Activated CD4-positive, alpha-beta memory T cell treated with anti-CD3 and anti-CD28 coated beads, Interleukin-2, amount 10 ng/mL, durations not matched to agents 7 days and 5 days (primary cell): ENCODE measurements at places on chromosomes 11 and 22.

DNA sequence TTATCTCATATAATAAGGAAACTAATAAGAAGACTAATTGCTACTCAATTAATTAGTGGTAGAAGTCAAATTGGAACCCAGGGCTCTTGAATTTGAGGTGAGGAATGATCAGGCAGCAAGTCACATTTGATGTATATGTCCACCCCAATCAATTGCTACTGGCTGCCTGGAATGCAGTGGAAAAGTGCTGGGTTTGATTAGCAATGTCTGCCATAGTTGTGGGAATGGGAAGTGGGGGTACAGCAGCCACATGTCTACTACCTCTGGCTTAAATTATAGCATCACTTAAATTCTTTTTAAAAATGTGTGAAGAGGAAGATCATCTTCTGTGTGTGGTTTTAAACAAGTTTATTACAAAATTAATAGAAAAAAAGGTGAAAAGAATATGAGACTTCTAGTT, 50.8 kb upstream of the NAV2 start:
- no peak for DNase-seq

DNA sequence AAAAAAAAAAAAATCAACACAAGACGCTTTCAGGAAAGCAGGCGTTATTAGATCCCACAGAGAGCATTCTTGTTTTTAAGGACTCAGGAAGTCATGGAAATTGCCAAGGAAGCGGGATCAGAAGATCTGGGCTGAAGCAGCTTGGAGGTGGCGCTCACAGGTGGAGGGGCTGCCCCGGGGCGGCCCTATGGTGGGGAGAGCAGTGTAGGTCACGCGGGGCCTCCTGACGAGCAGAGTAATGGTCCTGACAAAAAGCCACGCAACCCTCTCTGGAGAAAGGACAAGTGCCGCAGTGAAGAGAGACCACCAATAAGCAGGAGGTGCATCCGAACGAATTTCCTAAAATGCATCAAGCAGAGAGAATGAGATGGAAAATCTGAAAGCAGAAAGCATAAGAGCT, 407.0 kb downstream of the BRD1 start:
- DNase-seq: no peak

- no peak for DNase-seq
Observed at GRCh38 chr11:130216221-130216550, 56.6 kb downstream of the ST14 start.

- no peak for DNase-seq
Observed at GRCh38 chr11:8652140-8652539, 30.3 kb downstream of the TRIM66 start.

DNA sequence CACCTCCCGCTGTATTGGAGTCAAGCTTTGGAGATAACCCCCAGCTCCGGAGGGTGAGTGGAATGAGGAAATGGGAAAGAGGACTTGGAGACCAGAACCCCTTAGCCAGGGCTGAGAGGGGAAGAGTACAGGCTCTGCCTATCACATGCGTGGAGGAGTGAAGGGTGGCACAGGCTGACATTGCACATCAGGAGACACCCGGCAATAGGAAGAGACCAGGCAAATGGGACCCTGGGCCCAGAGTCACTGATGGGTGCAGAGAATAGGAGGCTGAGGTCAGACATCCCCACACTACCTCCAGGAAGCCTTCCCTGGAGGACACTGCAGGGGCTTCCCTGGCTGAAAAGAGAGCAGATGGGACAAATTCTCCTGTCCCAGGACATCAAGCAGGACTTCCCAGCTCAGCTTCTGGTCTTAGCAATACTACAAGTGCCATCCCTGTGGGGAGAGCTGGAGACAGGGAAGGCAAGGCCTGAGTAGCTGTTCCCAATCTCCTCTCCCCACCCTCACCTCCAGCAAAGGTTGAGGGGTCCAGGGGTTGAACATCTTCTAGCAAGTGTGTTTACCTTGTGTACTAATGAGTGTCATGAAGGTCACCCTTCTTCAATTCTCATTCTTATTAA, 160.7 kb downstream of the BUD13 start:
- DNase-seq: no peak

DNA sequence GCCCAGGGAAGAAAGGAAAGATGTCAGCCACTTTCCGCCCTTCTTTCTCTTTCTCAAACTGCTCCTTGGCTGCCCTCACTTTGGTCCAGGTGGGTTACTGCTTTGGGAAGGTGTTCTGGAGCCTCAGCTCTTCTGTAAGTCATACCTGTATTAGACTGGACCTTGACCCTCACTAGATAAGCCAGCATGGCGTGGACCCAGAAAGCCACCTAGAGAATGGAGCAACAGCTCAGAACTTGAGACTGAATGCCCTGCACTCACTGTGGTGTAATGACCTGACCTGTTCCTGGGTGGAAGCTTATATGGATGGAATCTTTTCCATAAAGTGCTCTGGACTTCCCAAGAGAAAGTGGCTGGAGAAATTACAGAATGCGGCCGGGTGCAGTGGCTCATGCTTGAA, 15.6 kb downstream of the ACP2 start:
- DNase-seq: no peak

DNA sequence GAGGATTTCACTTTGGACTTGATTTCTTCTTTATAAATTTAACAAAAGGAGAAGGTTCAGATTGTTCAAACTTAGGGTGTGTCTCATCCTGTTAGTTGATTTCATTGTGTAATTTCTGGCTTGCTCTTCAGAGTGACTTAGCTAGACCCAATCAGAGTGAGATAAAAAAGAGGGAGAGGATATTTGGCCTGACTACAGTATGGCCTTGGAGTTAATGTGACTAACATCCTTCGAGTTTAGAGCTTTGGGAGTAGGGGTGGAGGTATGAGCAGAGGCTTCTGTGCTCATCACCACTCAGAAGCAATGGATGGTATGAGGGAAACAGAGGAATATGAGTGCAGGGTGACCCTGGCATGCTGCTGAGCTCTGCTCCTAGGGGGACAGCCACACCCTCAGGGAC, 114.2 kb downstream of the ME3 start:
- no peak for DNase-seq

- DNase-seq: no peak
Observed at GRCh38 chr11:12552692-12553091, 121.5 kb upstream of the TEAD1 start.

- no peak for DNase-seq
Observed at GRCh38 chr11:14444441-14445189, 55.0 kb downstream of the COPB1 start.

GRCh38 chr22:17072877-17073276, 11.9 kb upstream of the IL17RA start:
- no peak for DNase-seq

GRCh38 chr11:12112750-12113149, 2.4 kb downstream of the MICAL2 start:
- no peak for DNase-seq

DNA sequence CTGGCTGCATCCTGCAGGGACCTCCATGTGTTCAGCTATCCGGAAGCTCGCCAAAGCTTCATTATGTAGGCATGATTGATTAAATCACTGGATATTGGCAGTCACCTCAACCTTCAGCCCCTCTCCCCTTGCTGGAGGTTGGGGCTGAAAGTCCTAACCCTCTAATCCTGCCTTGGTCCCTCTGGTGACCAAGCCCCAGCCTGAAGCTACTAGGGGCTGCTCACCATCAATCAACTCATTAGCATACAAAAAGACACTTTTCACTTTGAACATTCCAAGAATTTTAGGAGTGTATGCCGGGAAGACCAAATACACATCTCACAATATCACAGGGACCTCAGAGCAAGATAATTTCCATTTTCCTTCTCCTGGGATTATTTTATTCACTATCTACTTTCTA, 38.8 kb upstream of the TPBGL start:
- DNase-seq: no peak

DNA sequence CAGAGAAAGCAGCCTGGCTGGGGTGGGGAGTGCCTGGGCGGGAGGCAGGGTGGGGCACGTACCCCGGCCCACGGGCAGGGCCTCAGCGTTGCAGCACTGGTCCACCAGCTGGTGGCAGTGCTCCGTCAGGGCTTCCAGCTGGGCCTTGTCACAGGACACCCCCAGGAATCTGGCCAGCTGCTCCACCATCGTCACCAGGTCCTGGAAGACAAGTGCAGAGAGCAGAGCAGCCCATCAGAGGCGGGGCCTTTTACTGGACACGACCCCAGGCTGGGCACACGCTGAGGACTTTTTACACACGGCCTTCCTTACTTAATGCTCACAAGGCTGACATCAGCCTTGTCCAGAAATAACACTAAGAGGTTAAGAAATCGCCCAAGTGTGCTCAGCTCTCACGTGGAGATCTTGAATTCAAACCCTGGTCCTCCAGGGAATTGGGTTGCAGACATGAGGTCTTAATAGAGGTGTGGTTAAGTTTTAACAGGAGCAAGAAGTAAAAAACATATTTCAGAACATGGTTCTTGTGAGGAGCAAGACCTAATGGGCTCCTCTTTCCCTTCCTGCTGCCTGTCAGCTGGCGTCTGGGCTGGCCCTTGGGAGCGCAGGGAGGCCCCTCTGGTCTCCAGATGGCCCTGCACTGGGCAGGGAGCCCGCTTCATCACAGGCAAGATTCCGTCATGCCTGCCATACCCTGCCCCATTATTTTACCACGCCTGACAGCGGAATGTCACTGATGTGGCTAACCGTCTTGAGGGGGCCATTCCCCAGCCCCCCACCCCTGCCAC, 17.1 kb upstream of the EFCAB6 start:
- DNase-seq: no peak

DNA sequence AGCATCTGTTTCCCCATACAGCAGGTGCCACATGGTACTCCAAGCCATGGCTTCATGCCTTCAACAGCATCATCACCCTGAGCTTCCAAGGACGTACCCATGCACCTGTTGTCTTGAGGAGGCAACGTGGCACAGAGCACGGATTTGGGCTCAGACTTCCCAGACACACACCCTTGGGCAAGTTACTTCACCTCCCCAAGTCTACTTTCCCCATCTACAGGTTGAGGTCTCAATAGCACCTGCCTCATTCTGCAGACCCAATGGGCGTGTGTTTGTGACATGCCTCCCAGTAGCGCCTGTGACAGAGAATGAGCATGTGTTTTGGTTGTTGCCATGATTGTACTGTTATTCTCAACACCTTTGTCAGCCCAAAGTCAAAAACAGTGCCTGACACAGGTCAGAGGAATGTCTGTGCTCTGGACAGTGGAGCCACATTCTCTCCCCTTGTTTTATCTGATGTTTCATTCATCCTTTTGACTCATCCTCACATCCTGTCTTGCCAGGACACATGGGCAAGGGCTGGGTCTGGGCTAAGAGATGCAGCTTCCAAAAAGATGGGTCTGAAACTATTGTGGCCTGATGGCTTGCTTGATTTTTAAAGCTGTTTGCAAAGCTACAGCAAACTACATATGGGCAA, 53.4 kb upstream of the CCND1 start:
- DNase-seq: no peak

DNA sequence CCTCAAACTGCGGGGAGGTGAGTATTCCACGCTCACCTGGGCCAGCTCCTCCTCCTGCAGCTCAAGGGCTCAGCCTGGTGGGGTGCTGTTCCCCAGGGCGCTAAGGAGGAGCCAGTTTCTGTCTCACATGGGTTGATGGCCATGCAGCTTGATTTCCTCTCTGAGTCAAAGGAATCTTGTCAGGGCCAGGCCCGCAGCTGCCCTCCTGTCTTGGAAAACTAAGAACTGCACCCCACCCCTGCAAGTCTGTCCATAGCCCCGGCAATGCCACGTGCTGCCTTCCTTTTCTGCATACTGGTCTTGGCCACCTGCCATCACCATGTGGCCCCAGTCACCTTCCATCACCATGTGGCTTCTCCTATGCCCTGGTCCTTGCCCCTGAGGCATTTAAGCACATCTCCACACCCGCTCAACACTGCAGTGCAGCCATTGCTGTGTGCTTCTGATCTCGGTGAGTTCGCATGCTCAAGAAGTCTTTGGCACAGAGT, 35.2 kb upstream of the CLDN5 start:
- no peak for DNase-seq

DNA sequence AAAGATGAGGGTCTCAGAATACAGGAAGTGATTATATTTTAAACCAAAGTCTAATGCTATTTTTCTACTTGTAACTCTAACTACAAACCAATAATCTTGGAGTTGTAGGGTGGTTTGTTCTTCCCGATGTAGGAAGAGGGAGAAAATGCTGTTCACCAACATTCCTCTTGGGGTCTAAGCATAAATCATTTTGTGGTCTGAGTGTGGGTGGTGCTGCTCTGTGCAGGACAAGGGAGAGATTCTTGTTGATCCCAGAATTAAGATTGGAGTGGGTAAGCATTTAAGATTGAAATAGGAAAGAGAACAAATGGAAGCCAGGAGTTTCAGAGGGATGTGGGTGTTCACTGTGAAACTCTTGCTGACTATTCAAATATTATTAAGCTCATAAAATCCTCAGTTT, 38.6 kb upstream of the MMP13 start:
- no peak for DNase-seq

DNA sequence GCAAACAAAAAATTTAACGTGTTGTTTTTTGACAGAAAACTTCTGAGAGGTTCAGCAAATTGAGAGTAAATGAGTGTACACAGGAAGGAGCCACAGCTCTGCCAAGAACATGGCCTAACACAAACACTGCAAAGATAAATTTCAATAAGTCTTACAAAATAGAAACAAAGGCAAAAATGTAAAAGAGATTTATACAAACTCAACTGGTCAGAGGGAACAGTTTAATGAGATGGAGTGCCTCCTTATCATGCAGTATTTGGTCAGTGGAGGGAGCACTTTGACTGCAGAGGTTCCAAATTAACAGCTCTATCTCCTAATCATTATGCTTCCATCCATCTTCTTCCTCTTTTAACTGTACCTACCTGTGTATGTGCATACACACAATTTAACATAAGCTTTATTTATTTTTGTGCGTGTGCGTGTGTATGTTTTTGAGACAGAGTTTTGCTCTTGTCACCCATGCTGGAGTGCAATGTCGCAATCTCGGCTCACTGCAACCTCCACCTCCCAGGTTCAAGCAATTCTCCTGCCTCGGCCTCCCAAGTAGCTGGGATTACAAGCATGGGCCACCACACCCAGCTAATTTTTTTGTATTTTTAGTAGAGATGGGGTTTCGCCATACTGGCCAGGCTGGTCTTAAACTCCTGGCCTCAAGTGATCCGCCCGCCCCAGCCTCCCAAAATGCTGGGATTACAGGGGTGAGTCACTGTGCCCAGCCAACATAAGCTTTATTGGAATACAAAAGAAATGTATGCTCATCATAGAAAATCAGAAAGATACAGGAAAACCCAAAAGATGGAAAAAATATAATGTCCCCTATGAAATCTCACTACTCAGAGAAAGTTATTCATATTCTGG, 111.9 kb downstream of the MRTFA start:
- DNase-seq: no peak

GRCh38 chr11:69310351-69310750, 16.4 kb downstream of the MYEOV start:
- no peak for DNase-seq
